ENCODE measurements at places on chromosomes 7 and 10.

DNA sequence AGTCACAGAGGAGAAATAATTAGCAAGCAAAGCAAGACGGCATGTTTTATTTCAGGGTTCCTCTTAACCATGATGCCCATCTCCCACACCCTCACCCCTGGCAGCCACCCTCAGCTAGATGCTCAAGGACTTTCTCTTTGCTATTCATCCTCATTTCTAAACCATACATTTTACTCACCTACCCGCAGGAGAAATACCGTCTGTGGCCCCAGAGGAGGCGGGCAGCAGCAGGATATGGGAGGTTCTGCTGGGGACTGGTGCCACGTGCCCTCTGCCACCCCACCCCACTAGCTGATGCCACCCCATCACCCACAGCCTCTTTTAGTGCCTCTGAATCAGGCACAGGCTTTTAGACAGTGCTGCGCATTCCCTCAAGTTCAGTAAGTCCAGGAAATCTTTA lies 168.7 kb upstream of the ITGB1 start:
- no peaks in the 10 kb centered on the region for H3K36me3 ChIP-seq
- H3K4me1 ChIP-seq = no peaks in the 10 kb centered on the region
- DNase-seq = no peak
- H3K27me3 ChIP-seq = no peaks in the 10 kb centered on the region

DNA sequence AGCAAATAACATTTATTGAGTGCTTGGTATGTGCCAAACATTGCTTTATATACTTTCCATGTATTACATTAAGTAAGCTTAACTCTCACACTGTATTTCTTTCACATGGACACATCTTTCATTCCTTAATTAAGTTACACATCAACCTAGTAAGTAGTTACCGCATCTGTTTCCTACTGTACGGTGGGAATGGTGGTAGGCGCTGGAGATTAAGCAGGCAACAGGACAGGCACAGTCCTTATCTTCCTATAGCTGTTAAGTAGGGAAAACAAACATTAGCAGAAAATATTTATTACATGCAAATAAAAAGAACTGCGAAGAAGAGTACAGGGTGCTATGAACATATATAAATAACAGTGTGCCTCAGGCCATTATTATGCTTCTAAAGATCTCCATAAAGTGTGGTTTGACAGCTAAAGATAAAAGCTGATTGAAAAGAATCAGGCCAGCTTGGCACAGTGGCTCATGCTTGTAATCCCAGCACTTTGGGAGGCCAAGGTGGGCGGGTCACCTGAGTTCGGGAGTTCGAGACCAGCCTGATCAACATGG lies 105.0 kb downstream of the SUGCT start:
- no peaks in the 10 kb centered on the region for H3K27me3 ChIP-seq
- no peaks in the 10 kb centered on the region for H3K36me3 ChIP-seq
- no peak overlapping the region for H3K4me3 ChIP-seq
- no peak for DNase-seq

DNA sequence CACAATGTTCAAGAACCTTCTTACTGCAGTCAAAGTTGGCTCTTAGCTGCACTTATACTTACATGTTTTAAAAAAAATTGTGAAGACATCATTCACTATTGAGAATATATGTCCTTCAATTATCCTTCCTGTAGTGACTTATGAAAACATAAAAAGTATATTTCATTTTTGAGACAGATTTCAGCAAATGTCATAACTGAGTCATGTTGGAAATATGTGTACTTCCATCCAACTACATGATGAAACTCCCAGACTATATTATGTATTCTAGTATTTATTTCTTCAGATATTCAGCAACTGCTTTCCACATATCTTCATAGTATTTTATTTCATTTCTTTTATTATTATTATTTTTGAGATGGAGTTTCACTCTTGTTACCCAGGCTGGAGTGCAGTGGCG lies 160.2 kb downstream of the ARHGAP12 start:
- DNase-seq = no peak
- no peak overlapping the region for H3K27ac ChIP-seq
- H3K4me1 ChIP-seq = no peaks in the 10 kb centered on the region

DNA sequence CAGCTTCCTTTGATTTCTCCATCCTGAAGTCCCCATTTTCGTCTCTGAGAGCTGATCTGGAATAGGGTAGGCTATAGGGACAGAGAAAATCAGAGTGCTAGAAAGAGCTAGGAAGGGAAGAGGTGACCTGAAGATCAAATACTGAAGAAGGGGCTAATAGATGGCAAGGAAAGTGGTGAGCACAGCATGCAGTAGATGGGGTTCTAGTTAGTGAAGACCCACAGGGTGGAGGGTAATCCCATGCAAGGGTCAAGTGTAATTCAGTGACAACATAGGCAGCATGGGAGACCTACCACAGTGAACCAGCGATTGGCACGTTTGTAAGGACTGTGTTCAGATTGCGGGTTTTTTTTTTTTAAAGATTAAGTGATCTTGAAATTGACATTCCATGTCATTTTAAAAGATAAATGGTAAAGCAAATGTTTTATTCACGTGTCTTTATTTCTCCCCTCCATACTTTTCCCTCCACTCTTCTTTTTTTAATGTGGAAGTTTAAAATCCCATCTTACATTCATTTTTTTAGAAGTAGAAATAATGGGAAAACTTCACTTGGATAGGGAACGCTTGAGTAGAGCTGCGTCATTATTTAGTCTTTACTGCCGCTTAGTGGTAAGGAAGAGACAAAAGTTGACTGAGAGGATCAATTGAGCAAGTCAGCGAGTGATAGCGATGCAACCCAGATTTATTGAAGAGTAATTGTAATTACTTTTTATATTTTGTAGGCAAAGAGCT lies 21.0 kb upstream of the ABI1 start:
- H3K27ac ChIP-seq = no peak overlapping the region
- peak; percentile 70 for DNase-seq
- H3K27me3 ChIP-seq = no peaks in the 10 kb centered on the region
- H3K36me3 ChIP-seq = no peaks in the 10 kb centered on the region

- peaks cover 2% of the 10 kb centered on the region for H3K27me3 ChIP-seq
- no peaks in the 10 kb centered on the region for H3K4me1 ChIP-seq
- H3K27ac ChIP-seq = no peak overlapping the region
Measured at GRCh38 chr10:128867819-128868218, 599.2 kb upstream of the MGMT start.

- H3K4me3 ChIP-seq = no peak overlapping the region
- no peak overlapping the region for H3K27ac ChIP-seq
- no peaks in the 10 kb centered on the region for H3K27me3 ChIP-seq
- no peak for DNase-seq
- H3K4me1 ChIP-seq = peaks cover 19% of the 10 kb centered on the region
Measured at GRCh38 chr10:77899690-77900089, 26.9 kb downstream of the DLG5 start.

DNA sequence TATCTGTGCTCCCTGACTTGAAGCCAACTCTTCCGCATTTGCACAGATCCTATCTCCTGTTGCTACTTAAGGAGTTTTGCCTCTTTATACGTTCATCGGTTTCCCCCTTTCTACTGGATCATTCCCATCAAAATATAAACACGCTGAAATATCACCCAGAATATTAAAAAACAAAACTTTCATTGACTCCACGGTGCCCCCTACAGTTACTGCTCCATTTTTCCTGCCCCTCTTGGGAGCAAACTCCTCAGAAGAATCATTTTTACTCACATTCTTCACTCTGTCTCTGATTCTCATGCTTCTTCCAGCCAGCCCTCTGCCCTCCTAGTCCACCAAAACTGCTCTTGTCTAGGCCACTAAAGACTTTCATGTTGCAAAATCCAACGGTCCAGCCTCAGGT lies 66.4 kb downstream of the MYOF start:
- H3K27me3 ChIP-seq = no peaks in the 10 kb centered on the region
- no peak for DNase-seq
- H3K36me3 ChIP-seq = no peaks in the 10 kb centered on the region
- H3K27ac ChIP-seq = no peak overlapping the region
- H3K4me1 ChIP-seq = peaks cover 10% of the 10 kb centered on the region
- no peak overlapping the region for H3K4me3 ChIP-seq

- H3K27me3 ChIP-seq = no peaks in the 10 kb centered on the region
- DNase-seq = peak; percentile 18
- no peaks in the 10 kb centered on the region for H3K4me1 ChIP-seq
- H3K36me3 ChIP-seq = peaks cover 5% of the 10 kb centered on the region
- no peak overlapping the region for H3K27ac ChIP-seq
Measured at GRCh38 chr10:70093335-70093944, 39.2 kb downstream of the AIFM2 start.

- no peak for DNase-seq
- H3K36me3 ChIP-seq = no peaks in the 10 kb centered on the region
Measured at GRCh38 chr7:86411814-86412213, 231.9 kb upstream of the GRM3 start.

- H3K4me1 ChIP-seq = peaks cover 7% of the 10 kb centered on the region
- no peak for DNase-seq
- H3K4me3 ChIP-seq = no peak overlapping the region
- H3K36me3 ChIP-seq = no peaks in the 10 kb centered on the region
- H3K27ac ChIP-seq = no peak overlapping the region
Measured at GRCh38 chr7:150489782-150490181, 24.9 kb upstream of the GIMAP7 start.

- H3K27me3 ChIP-seq = no peaks in the 10 kb centered on the region
- no peaks in the 10 kb centered on the region for H3K36me3 ChIP-seq
- DNase-seq = no peak
- no peak overlapping the region for H3K27ac ChIP-seq
- H3K4me1 ChIP-seq = no peaks in the 10 kb centered on the region
- H3K4me3 ChIP-seq = no peak overlapping the region
Measured at GRCh38 chr10:19252531-19252930, 203.9 kb downstream of the MALRD1 start.

- H3K36me3 ChIP-seq = no peaks in the 10 kb centered on the region
- no peaks in the 10 kb centered on the region for H3K27me3 ChIP-seq
- no peak overlapping the region for H3K27ac ChIP-seq
Measured at GRCh38 chr10:35216303-35216905, 89.8 kb downstream of the CREM start.

- no peak overlapping the region for H3K4me3 ChIP-seq
- H3K4me1 ChIP-seq = no peaks in the 10 kb centered on the region
- H3K27ac ChIP-seq = no peak overlapping the region
- no peaks in the 10 kb centered on the region for H3K27me3 ChIP-seq
- no peak for DNase-seq
Measured at GRCh38 chr10:64574371-64574770, 1053.2 kb downstream of the REEP3 start.
